ENCODE measurements at places on chromosomes 12 and 14.

GRCh38 chr14:89461256-89461655 is 44.2 kb upstream of the FOXN3 start:
- no peak for DNase-seq

GRCh38 chr14:105192866-105193731 is 12.0 kb upstream of the NUDT14 start:
- no peak for DNase-seq

GRCh38 chr12:117144599-117144998 is 45.4 kb upstream of the TESC start:
- no peak for DNase-seq

- no peak for DNase-seq
These were observed 86.9 kb downstream of the PRICKLE1 start for GRCh38 chr12:42502682-42503081.

- no peak for DNase-seq
These were observed 417.3 kb downstream of the SNAPC1 start for GRCh38 chr14:62179367-62180018.

DNA sequence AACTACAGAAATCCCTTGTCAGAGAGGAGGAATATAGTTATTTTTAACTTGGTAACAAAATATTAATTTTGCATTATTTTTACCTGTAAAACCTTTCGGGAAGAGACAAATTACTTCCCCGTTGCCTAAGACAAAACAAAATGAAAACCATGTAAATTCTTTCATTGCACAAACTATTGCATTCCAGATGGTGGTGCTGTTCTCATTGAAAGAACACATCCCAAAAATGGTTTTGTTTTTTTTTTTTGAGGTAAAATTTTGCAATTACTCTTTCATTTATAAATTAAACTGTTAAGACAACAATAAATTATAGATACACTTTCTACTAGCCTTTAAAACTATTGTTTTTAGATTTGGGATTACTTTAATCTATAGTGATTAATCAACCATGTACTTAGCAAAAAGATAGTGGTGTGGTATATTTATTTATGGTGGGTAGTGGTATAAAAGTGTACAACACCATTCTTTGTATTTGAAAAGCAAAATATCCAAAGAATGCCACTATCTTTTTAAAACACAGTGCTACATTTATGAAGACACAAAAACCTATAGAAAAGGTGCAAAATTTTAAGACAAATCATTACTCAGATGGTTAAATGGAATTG is 115.5 kb downstream of the SLC38A1 start:
- DNase-seq = no peak

GRCh38 chr12:104339663-104340062 is 36.1 kb downstream of the EID3 start:
- DNase-seq = no peak

DNA sequence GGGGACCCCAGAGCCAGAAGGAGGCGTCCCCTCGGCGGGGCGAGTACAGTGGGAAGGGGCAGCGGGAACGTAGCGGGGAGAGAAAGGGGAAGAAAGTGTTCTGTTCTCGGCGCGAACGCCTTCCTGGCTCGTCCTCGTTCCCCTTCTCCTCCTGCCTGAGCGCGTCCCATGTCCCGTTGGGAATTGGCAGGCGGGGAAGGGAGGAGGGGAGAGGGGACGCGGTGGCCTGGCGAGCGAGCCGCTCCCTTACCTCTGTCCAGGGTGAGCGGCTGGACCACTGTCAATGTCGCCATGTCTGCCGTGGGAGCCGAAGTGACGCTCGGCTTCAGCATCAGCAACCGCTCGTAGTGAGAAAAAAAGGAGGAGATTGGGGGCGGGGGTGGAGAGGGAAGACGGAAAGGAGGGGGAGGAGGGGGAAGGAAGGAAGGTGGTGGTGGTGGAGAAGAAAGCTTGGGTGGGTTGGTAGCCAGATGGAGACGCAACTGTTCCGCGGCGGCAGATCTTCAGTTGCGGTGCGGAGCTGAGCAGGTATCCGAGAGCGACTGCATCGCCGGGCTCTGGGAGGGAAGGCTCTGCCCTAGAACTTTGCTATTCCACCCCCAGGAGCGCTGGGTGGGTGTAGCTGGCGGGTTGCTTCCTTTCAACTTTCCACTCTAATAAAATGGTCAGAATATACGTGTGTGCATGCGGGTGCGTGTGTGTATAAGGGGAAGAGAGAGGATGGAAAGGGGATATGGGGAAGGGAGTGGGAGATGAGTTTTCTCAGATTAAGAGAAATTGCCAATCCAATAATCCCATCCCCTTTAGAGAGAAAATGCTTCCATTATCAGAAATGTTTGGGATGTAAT is at the start of gene LIN7A:
TSS of gene LIN7A (minus strand) at position 544 of the 848 bp plus-strand sequence. CDS start at position 332, 212 bp downstream.
- no peak for DNase-seq

DNA sequence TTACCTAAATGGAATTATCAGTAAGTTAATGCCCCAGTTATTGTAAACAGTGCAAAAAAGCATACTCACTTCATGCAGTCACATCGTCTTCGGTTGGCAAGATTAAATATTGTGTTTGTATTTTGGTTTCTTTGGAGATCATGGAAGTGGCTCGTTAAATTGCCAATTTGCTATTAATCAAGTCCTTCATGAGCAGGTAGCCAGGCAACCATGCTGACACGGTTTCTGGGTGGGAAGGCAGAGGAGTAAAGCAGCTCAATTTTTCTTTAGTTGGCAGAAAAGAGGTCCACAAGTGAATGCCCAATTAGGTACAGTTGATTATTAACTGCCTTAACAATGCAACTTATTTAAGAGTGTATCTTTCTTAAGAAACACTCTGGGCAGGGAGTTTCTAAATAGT is 43.9 kb downstream of the PPP4R3A start:
- DNase-seq = no peak

GRCh38 chr14:99318091-99318958 is 46.3 kb upstream of the BCL11B start:
- DNase-seq = no peak

GRCh38 chr14:49598485-49599300 is at the start of gene LRR1:
Gene LRR1, plus strand, starts transcription at chr14:49598940. Its CDS starts 81 bp downstream, at chr14:49599021.
- peak; percentile 80 for DNase-seq

DNA sequence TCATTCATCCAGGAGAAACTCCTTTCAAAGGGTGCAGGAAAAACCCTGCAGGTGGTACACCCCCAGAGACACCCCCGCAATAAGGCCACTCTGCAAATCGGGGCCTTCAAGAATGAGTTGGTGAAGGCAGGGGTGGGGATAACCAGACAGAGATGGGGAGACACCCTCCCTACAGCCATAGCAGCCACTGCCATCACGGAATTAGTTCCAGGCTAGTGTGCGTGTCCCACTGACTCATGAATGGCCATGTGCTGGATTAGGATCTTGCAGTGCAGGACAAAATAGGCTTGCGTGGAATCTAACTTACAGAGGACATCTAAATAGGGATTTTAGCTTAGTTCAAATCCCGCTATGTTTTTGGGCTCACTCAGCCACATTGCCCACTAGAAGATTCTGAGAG is 37.8 kb downstream of the SPRING1 start:
- no peak for DNase-seq

DNA sequence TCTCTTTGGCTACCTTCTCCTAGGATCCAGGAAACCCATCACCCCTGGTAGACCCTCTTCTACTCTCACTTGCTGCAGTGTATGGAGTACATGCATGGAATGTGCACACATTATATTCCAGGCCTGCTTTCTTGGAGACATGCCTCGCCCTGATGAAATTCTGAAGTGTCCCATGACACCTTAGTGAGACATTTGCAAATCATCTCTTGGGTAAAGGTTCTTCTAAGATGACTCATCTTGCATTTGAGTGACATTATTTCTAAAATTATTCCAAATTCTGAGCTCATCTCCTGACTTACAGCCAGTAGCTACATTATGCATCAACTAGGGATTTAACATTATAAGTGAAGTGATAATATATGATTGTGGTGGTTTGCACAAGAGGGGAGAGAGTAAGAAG is 49.8 kb downstream of the SDR9C7 start:
- DNase-seq = no peak

DNA sequence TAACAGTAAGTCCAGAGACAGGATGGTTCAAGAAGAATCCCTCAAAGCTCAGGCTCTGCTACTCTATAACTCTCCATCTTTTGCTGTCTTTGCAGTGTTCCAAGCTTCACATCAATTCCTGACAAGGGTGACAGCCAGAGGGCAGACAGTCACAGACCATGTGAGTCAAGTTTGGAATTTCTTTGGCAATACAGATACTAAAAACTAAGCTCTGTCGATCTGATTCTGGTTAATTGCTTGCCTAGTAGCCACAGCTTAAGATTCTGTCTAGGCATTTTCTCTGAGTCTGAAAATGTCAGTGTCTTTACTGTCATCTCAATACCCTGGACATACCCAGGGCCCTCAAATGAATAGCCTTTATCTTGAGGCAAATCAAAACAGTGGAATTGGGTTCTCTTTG is 153.7 kb downstream of the CEP128 start:
- DNase-seq = no peak

- DNase-seq = no peak
These were observed 1.4 kb upstream of the GARIN2 start for GRCh38 chr14:67187826-67188225.

GRCh38 chr12:56718636-56719035 is 6.5 kb downstream of the NACA start:
- no peak for DNase-seq

DNA sequence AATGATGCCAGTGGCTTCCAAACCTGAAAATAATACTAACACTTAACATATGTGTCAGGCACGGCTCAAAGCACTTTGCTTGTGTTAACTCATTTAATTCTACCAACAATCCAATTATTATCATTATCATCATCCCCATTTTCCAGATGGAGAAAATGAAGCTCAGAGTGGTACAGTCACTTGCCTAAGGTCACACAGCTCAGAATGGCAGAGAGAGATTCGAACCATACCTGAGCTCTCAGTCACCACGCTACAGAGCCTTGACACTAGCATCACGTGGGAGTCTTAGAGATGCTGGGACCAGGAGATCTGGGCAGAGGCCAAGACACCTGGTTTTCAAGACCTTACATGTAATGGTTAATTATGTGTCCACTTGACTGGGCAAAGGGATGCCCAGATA is 34.2 kb downstream of the DHX37 start:
- no peak for DNase-seq

DNA sequence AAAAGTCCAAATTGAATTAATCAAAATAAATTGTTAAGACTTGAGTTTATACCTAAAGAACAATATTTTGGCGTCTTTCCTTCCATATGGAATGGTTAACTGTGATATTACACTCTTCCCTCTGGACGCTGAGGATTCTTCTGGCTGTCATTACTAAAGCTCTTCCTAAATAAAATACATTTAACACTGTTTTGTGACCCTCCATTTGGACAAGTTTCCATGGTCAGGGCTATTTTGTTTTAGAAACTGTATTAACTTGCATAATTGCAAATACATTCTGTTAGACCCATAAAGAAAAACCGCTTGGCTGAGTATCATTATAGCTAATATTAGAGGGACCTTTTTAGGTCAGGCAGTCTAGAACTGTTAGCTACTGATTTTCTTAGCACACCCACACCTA is 87.4 kb downstream of the NAV3 start:
- DNase-seq = no peak

DNA sequence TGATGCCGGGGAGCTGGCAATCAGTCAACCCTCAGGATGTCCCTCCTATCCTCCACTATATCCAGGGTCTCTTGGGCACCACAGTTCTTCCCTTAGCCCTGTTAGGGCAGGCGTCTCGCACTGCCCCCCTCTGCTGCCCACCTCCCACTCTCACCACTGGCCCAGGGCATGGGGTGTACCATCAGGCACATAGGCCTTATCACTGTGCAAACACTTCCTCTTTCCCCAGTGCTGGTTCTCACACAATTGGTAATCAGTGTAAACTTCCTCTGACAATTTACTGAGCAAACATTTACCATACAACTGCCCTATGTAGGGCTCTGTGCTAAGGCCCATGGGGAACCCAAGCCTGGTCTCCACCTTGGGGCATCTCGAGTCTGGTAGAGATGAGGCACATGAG is 20.1 kb upstream of the TMED10 start:
- DNase-seq = no peak

DNA sequence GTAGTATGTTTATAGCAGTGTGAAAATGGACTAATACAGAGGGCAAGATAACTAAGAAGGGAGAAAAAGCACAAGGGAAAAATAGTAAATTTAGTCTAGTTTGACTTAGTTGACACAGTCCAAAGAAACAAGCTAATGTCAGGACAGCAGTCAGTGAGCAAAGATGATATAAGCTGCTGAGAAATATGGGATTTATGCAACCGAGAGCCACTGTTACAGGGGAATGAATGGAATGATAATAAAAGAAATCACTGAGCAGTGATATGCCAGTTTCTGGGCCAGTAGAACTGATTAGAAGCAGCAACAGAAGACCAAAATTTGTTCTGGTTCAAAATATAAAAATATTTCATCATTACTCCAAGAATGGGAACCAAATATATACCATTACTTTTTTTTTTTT is 60.1 kb downstream of the R3HDM2 start:
- DNase-seq = no peak

DNA sequence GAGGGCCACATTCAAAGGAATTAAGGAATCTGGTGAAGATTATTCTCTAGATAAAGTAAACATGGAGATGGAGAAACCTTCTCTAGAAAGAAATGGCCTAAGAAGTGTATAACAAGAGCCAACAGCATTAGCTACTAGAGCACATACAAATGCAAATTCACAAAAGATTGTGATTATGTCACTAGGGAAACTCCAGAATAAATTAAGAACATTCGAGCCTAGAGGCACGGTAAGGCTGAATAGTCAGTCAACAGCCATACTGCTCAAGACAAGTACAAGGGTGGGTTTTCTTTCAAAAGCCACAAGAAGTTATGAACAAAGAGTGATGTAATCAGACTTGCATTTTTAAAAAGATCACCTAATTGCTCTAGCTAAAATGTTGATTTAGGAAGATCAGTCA is 25.4 kb downstream of the PPP4R3A start:
- DNase-seq = no peak

GRCh38 chr12:115639648-115640012 is 637.9 kb downstream of the MED13L start:
- DNase-seq = no peak

GRCh38 chr12:105245291-105245690 is 9.3 kb upstream of the APPL2 start:
- DNase-seq = no peak

GRCh38 chr12:109182041-109182839 is 65.9 kb downstream of the ACACB start:
- no peak for DNase-seq

- no peak for DNase-seq
These were observed 72.9 kb downstream of the ASCL4 start for GRCh38 chr12:107847430-107847829.

GRCh38 chr12:24078318-24078765 is 128.9 kb upstream of the SOX5 start:
- DNase-seq = no peak

DNA sequence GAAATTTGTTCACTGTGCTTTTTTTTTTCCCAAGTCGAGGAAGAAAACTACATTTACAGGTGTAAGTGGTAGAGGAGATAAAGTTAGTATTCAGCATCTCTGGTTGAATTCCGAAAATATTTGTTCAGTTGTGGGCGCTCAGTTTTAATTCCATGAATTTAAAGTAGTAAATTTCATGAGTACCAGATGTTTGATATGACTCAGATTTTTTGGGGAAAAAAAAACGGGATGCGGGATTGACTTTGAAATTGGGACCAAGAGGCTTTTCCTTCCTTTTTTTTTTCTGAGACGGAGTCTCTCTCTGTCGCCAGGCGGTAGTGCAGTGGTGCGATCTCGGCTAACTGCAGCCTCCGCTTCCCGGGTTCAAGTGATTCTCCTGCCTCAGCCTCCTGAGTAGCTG is 1.6 kb downstream of the TULP3 start:
- DNase-seq = no peak

- DNase-seq = no peak
These were observed 677 bp upstream of the AP4S1 start for GRCh38 chr14:31024577-31025366.

- peak; percentile 58 for DNase-seq
These were observed at the start of gene KCNMB4 for GRCh38 chr12:70365648-70366518. Gene KCNMB4, plus strand, starts transcription at chr12:70366290. Its CDS starts 445 bp downstream, at chr12:70366735.

GRCh38 chr12:87428701-87429277 is 600.4 kb downstream of the C12orf50 start:
- DNase-seq = no peak

All from stimulated activated CD4-positive, alpha-beta T cell treated with anti-CD3 and anti-CD28 coated beads, Interleukin-1b, Interleukin-23, amount 100 ng/mL, for 24 hours (primary cell).